ENCODE measurements at places on chromosomes 2 and 18.

GRCh38 chr2:16650287-16651249, 15.1 kb downstream of the CYRIA start:
- DNase-seq: no peak

DNA sequence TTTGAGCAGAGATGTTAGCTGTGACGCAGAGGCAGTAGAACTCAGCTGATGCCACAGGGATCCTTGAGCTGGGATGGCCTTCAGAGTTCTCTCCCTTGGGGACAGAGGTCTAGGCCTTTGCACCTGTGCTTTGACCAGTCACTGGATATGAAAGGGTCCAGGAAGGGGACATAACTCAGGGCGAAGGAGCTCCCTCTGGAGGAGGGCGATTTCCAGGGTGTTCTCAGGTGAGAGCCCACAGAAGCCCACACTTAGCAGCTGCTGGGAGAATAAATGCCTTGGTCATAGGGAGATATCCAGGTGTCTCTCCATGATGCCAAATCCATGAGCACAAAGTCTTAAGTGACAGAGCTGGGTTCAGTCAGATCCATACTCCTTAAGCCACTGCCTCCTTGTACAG, 369.2 kb downstream of the NYAP2 start:
- no peak for DNase-seq

GRCh38 chr18:68769461-68769860, 28.4 kb upstream of the CCDC102B start:
- DNase-seq: no peak

DNA sequence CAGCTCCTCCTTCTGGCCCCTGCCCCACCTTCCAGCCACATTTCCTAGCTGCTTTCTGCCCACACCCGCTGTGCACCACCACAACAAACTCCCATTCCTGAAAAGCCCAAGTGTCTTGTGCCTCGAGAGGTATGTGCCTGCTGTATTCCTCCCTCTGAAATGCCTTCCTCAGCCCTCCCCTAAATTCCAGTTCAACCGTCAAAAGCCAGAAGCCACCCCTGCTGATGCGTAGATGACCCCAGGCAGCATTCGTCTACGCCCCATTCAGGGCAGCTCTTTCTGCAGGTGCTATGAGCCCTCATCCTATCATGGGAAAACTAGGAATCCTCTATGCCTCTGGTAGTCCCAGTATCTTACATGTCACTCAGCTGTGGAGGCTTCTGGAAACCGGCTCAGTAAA, 71.7 kb downstream of the DNMT3A start:
- no peak for DNase-seq

DNA sequence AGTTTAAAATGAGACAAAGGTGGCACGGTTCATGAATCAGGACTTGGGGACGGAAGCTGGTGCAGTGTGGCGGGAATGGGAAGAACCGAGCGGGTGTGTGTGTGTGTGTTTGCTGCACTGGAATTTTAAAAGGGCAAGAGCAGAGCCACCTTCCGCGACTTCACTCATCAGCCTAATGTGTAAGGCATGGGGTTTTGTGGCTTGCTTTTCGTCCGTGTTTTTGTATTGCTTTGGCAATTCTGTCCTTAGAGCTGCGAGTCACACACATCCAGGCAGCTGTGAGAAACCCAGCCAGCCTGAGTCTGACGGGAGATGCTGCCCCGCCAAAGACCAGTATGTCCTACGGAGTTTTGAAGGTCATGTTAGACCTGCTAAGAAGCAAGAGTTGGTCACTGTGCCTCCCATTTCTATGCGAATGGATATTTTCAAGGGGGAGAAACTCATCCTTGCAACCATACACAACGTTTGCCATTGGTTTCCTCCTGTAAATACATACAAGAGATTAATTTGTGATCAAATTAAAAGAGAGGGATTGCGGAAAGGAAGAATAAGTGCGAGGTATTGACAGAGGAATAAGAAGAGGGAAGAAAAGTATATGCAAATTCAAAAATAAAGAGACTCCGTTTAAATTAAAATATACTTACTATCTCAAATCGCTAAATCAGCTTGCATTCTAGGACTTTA, 665 bp upstream of the CACNB4 start:
- DNase-seq: no peak

DNA sequence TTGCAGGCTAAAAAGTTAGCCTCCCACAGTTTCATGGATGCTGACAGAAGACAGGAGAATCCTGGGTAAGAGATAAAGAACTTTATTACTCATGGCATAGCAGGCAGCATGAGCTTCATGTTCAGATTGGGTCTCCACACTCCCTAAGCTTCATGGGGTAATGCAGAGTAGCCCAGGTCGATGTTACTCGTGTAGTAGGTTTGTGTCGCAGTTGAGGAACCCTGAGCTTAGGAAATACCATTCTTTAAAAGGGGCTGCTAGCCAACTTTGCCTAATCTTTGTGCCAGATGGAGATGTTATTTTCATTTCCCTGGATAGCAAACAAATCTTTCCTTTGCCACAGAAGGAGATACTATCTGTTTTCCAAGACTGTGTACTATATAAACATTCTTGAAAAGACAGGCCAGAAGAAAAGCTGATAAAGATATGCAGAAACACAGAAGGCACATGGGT, 117.6 kb downstream of the LTBP1 start:
- DNase-seq: no peak

- DNase-seq: no peak
Observed at GRCh38 chr2:133676392-133677130, 108.3 kb upstream of the NCKAP5 start.

DNA sequence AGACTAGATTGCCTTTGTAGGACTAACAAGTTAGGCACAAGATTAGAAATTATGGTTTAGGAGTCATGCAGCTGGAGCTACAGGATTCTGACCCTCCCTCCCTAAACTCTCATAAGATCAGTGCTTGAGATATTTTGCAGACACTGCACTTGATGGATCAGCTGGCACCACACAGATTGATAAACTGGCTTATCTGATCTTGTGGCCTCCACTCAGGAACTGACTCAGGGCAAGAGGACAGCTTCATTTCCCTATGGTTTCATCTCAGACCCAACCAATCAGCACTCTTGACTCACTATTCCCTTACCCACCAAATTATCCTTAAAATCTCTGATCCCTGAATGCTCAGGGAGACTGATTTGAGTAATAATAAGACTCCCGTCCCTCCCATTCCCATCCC, 152.3 kb downstream of the DIS3L2 start:
- DNase-seq: no peak

DNA sequence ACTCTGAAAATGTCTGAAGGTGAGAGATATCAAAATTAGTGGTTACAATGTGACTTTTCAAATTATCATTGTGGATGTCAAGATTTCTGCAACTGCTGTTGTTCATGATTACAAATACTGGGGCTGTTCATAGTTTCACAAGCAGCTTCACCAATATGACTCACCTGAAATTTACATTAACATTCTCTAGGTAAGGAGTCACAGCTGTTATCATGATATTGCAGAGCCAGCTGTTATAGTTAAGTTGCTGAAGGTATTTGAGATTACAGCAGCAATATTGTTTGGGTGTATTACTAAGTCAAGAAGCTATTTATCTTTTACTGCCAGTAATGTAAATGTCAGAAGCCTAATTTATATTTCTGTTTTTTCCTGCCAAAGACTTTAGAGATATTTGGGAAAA, 140.0 kb downstream of the MC4R start:
- no peak for DNase-seq

Measured in type B pancreatic cell (in vitro differentiated cells).